GM06990 (cell line): ENCODE measurements at places on chromosomes 3 and 15.

DNA sequence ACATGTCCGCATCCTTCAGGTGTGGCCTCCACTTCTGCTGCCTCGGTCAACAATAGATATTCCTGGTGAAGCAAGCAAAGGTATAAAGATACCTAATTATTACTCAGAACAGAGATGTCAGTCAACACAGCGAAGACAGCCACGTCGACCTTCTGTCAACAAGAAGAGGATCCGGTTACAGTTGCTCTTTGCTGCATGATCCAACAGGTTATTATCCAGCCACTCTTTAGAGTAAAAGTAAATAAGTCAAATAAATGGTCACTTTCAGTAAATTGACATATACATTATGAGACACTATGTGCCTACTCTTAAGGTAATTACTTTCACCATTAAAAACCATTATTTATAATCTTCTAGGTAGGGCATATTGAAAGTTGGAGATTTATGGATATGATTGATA, 356.8 kb upstream of the ATP11B start:
- no peak for DNase-seq

DNA sequence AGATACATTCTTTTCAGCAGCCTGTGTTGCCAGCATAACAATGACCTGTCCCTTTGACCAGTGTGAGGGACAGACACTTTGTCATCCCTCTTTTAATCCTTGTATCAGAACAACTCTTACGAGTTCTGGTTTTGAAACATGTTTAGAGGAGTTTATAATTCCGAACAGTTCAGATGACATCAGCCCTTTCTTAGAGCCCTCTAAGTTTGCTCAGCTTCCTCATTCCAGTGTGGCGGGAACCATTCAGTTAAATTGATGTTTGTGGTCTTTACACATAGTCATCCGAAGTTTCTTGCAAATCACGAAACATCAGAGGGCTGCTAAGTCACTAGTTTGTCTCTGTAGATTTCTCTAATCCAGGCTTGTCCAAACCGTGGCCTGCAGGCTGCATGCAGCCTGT, 102.5 kb downstream of the AKAP13 start:
- no peak for DNase-seq

DNA sequence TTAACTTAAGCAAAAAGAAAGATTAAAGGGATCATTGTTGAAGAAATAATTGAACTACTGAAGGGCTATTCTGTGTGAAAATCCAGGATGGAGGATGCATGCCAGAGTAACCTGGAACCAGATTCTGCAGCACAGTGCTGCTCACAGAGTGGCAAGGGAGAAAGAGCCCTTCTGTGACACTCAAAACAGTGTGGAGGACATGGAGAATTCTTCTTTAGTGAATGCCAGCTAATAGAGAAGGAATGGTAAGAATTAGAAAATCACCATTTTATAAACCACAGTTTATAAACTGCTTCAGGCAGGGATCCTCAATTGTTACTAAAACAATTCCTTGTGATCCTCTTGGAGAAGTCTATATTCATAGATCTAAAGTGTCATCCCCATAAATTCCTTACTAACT, 70.4 kb upstream of the ARHGEF26 start:
- DNase-seq, result no peak

DNA sequence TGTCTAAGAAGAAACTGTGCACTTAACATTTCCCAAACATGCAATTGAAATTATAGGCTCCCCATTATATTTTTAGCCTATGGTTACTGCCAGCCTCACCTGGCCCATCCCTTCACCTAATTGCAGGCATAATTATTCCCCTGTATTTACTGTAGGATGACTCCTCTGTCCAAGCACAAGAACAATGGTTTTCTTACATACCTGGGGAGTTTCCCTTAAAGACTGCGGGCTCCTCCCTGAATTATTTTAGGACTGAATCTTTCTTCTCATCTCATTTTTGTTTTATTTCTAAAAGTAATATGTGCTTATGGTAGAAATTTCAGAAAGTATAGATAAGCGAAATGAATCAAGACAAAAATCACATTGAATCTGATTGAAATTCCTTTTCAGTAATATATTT, 11.4 kb downstream of the TM4SF1 start:
- no peak for DNase-seq
